ENCODE measurements at places on chromosomes 12 and 14.
A peak's percentile ranks its signal among the peaks of the same experiment; 100 is the strongest.

DNA sequence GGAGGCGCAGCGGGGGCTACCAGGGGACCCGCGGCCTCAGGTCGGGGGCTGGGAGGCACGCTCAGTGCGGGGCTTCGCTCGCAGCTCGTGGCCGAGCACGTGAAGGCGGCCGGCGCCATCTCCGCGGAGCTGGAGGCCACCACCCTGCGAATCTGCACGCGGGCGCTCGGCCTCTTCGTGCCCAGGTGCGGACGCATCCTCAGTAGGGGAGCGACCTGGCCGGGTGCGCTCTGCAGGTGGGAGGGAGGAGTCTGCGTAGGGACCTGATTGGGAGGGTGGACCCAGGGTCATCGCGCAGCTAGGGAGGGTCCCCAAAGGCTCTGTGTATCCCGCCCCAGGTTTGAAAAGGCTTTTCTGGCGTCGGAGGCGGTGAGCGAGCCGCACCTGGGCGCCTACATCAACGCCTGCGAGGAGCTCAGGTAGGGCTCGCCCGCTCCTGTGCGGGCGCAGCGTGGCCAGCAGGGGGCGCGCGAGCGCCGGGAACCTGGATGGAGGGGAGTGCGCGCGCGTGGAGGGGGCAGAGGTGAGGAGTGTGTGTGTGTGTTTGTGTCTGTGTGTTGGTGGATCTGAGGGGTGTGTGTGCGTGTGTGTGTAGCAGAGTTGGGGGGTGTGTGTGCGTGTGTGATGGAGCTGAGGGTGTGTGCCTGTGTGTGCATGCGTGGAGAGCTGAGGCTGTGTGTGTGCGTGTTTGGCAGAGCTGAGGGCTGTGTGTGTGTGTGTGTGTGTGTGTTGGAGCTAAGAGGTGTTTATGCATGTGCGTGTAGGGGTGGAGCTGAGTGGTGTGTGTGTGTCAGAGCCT lies 10.3 kb downstream of the EXOC3L4 start:
- peak; percentile 45 for DNase-seq

DNA sequence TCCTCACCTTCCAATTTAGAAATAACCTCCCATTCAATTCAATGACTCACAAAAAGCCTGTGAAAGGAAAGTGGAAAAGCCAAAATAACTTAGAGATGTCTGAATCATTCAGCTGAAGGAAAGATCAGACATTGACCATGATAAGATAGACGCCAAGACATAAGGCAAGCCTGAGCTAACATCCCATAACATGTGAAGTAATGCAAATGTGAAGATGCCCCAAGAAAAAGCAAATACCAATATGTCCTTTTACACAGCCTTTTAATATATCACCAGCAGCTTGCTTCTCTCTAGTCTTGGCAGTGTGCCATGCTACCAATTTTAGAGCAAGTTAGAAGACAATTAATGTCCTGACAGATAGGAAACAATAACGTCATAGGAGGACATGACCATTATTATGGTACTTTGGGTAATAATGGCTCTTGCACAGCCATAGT lies 2.4 kb upstream of the NUMB start:
- peak; percentile 62 for DNase-seq

GRCh38 chr14:69471916-69472315 lies 12.6 kb upstream of the PLEKHD1 start:
- no peak for DNase-seq

DNA sequence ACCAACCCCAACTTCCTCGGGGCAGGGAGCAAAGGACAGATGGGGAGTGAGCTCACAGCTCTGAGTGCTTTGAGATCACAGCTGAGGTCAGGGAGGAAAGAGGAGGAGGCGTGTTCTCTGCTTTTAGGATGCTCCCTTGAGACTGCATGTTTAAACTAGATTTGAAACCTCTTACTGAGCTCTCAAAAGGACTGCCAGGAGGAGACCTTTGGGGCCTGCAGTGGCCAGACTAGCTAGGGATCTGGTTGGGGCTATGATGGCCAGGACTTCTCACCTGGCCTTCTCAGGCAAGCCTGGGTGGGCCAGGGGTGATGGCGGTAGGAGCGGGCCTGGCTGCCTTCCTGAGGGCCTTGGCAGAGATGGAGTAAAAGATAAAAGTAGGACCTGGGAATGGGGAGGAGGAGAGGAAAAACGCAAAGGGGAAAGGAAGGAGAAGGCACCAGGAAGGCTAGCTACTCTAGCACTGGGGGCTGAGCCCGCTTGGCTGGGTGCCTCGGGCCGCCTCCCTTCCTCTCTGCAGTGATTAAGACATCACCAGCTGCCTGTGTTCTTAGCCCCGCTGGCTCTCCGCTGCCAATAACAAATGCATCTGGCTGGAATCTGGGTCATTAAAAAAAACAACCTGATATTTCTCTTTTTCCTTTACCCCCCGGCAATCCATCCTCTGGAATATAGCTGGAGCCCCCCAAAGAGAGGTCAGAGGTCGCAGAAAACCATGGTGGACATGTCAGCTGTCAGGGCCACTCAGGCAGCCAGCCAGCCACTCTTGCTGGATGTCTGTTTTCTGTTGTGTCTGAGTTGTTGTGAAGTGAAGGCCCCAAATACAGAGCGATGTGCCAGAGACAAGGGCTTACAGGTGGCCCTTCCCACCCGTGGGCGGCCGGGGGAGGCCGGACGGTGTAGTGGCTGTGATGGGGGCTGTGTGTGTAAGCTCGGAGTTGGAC lies 141.3 kb downstream of the TSPAN9 start:
- DNase-seq: peak; percentile 82

DNA sequence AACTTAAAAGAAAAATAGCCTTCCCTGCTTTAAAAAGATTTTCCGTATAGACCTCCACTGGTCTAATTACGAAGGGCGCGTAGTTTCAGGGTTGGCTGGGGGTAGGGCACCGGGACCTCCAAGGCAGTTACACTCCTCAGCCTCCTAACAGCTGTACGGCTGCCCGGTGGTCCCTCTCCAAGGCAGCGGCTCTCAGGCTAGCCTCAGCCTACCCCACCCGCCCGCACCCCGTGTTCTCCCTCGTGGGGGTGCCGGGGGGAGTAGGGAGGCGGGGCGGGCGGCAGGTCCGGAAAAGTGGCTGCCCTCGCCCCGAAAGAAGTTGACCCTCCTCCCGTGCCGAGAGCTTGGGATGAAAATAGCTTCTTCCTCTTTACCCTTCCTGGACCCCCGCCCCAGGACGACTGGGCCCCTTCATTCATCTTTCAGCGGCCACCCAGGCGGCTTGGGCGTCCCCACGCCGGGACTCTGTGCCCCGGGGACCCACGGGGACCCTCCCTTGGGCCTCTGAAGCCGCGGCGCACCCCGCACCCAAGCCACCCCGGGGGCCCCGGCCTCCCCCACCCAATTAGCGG lies 991 bp upstream of the RCOR1 start:
- DNase-seq: peak; percentile 40

DNA sequence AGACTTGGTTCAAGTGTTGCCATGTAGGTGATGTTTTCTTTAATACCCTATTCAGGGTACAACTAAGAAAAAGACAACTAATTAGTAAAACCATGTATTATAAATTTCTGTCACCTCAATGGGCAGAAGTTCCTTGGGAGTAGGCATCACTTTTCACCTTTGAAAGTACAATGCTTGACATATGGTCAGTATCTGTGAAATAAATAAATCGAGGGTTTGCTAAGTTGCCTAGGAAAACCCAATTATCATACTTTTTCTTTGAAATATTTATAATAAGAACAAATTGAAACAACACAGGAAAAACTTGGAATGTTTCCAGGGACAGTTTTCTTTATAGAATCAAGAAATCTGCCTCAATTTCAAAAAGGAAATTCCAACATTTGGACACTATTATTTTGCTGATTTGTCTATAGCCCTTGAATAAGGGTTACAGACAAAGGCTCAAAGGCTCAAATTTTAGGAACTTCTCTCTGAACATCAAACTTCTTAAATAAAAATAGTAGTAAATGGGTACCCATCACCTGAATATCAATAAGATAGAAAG lies 13.7 kb downstream of the FGD6 start:
- DNase-seq: no peak

DNA sequence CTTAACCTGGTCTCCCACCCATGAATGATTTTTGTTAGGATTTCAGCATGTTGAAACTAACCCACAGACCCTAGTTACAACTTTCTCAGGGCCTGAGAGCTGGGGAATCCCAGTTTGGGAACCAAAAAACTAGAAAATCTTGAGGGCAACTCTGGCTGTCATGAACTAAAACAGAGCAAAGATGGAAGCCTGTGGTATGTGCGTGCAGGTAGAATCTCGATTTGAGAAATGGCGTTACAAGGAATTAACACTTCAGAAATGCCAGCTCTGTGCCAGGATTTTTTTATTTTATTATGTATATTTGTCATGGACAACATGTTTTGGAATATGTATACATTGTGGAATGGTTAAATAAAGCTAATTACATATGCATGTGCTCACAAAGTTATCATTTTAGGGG lies 36.4 kb upstream of the BCL2L14 start:
- DNase-seq: no peak

DNA sequence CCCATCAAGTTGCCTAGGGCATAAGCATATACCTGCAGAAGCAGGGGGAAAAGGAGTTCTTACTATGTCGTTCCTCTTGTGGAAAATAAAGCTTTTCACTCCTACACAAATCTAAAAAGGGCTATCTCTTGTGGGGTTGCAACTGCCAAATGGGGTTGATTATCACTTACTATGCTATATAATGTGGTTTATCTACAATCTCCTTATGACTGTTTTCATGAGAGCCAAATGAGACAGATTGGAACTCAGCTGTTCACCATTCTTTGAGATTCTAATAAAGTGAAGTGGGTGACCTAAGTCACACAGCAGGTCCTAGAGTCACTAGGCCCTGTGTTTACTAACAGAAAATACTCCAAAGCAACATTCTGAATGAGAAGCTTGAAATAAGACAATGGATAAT lies 47.7 kb downstream of the CIT start:
- no peak for DNase-seq

DNA sequence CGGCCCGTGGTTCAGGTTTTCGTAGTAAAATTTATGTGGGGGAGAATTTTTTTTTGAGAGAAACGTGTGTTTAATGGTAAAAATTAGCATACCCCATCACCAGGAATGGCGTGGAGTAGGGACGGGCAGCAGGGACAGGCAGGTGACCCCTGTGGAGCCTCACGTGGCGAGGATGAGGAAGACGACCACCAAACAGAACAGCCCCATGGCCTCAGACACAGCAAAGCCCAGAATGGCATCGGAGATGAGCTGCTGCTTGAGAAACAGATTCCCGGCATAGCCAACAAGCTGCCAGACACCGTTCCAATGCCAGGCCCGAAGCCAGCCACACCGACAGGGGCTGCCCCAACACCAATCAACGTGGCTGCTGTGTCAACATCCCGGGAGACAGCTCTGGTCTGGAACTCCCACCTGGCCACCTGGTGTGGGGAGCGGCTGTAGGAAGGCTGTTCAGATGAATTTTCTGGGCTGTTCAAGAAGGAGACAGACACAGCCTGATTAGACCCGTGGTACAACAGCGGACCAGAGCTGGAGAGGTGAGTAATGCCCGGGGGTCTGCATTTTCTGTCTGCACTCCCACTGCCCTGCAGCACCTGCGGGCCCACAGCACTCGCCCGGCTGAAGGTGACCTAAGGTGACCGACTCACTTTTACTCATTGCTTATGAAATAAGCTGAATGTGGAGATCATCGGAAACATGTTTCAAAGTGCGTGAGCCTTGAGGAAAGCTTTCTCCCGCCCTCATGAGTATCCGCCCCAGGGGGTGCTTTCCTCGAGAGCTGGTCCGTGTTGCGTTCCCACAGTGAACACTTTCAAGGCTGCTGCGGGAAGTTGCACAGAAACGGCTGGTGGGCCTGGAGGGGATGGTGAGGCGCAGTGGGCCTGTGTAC lies 10.6 kb downstream of the TMEM121 start:
- DNase-seq: no peak

- no peak for DNase-seq
Measured at GRCh38 chr12:48512855-48513254, 12.6 kb upstream of the OR8S1 start.

DNA sequence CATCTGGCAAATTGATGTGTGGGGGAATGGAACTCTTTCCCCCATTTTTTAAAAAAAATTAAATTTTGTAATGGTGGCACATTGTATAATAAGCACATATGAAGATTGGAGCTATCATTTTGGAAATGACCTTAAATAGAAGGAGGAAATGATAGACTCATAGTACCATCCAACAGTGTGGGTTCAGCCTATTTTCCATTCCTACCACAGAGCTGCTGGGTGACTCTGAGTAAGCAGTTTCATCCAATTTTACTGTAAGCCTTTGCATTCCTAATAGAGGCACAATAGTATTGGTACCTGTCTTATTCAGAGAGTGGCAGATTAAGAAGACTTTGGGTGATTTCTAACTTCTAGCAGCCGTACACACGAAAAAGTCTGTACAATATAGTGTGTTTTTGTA lies 304.5 kb downstream of the RAD51B start:
- no peak for DNase-seq

- DNase-seq: no peak
Measured at GRCh38 chr14:72389200-72389599, 457.0 kb downstream of the RGS6 start.

DNA sequence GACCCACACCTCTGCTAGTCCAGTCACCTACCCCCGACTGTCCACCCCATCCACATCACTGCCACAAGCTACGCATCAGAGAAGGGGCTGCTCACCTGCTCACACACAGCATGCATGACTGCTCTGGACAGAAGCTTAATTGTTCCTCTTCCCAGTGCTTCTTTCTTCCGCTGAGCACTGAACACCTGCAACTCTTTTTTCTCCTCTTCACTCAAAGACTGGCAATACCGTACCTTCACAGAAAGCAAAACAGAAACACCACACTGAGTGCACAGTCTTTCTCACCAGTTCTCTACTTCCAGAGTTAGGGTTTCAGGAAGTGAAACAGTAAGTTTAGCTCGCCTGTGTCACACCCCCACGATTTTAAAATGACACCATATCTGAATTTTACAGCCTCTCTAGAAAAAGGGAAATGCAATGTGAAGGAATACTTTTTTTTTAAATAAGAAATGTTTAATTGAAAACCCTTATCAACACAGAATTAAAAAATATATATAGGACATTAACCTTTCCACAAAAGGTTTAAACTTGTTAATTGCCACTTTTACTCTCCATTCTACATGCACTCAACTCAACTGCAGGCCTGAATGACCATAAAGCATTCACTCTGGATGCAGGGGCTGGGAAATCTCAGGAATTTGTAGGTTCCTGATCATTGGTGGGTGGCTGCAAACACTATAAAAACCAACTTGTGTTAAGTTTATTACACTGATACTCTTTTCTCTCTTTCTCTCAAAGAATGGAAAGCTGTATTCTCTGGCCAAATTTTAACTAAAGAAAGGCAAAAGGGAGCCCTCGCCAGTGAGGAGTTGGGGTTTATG lies 120.0 kb downstream of the PRICKLE1 start:
- DNase-seq: no peak

- no peak for DNase-seq
Measured at GRCh38 chr12:45278447-45278846, 62.6 kb downstream of the ANO6 start.

GRCh38 chr12:9389796-9390195 lies 181.6 kb upstream of the PZP start:
- DNase-seq: no peak

GRCh38 chr12:87216436-87216835 lies 812.8 kb downstream of the C12orf50 start:
- DNase-seq: no peak

GRCh38 chr14:64444140-64444539 lies 21.2 kb upstream of the AKAP5 start:
- DNase-seq: no peak

- no peak for DNase-seq
Measured at GRCh38 chr14:91387951-91388381, 29.7 kb downstream of the CCDC88C start.
